ENCODE measurements at places on chromosomes 1 and 21. TPM values are rescaled to one million over a fixed set of nuclear protein-coding genes. Genes with fewer than 3 reads are reported as not detected.

DNA sequence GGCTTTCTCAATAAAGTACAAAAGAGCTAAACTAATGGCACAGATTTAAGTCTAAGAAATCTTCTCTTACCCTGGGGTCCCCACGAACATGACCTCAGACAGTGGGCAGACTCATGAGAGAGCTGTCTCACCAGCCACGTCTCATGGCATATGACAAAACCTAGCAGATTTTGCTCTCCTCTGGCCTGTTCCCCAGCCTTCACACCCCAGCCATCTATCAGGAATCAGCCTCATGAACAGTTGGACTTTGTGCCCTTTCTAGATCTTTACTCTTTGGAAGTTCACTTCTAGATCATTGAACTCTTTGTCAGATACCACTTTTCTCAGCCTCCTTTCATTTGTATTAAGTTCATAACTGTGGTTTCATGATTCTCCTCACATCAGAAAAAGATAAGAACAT, 14.2 kb upstream of the HSD3B1 start:
- DNase-seq, result no peak

GRCh38 chr1:53431244-53431643, 28.0 kb upstream of the DMRTB1 start:
- no peak for DNase-seq

DNA sequence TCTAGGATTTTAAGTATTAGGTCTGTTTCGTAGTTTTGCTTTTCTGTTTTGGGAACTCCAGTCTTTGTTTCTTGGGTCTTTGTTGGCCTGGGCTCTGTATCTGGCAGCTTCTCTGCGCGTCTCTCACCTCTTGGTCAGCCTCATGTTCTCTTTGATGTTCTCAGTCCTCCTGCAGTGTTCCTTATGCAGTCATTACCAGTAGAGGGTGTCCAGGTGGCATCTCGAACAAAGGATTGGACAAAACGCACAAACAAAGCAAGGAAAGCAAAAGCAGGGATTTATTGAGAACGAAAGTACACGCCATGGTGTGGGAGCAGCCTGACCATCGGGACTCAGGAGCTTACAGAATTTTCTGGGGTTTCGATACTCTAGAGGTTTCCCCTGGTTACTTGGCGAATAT, 133.7 kb upstream of the COL6A1 start:
- DNase-seq, result no peak

- DNase-seq, result no peak
Observed at GRCh38 chr1:29238620-29239002, 2.3 kb downstream of the PTPRU start.

DNA sequence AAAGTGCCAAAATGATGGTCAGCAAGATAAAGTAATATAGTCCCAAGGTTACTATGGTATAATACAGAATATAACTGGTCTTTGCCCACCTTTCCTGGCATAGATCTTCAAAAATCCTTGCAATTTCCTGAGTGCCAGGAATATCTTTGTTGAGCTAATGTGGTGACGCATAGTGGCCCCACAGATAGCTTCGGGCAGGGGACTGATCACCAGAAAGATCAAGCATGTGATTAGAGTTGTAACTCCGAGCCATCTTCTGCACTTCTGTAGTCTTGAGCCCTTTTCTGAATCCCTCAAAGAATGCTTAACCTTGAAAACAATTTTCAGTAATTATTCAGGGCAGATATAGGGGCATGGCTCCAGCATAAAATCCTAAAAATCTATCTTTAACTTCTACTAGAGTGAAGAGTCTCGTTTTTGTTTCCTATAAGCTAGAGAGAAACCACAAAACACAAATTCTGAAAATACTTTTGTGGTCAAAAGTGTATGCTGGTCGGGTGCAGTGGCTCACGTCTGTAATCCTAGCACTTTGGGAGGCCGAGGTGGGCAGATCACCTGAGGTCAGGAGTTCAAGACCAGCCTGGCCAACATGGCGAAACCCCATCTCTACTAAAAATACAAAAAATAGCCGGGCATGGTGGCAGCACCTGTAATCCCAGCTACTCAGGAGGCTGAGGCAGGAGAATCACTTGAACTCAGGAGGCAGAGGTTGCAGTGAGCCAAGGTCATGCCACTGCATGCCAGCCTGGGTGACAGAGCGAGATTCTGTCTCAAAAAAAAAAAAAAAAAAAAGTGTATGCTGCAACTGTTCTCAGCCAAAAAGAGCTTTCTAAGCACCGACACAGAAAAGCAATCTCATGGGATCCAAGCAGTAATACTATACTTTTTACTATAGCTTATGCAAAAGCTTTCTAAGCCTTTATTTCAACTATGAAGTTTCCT, 62.8 kb downstream of the NVL start:
- no peak for DNase-seq

DNA sequence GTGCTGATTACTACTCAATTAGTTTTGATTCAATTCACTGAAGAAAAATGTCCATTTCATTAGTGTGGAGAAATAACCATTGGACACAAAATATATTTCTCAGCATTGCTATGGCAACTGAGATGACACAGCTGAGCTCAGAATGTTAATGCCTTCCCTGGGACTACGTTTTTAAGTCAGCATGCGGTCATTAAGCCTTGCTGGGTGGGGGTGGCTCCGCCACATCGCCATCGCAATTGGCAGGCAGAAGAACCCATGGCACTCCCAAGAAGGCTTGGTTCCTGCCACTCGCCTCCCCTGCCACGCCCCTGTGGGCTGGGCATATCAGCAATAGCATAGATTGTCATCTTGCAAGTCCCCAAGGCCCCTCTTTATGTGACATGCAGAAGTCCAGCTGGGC, 256.7 kb upstream of the CAMK1G start:
- DNase-seq, result peak; percentile 9

DNA sequence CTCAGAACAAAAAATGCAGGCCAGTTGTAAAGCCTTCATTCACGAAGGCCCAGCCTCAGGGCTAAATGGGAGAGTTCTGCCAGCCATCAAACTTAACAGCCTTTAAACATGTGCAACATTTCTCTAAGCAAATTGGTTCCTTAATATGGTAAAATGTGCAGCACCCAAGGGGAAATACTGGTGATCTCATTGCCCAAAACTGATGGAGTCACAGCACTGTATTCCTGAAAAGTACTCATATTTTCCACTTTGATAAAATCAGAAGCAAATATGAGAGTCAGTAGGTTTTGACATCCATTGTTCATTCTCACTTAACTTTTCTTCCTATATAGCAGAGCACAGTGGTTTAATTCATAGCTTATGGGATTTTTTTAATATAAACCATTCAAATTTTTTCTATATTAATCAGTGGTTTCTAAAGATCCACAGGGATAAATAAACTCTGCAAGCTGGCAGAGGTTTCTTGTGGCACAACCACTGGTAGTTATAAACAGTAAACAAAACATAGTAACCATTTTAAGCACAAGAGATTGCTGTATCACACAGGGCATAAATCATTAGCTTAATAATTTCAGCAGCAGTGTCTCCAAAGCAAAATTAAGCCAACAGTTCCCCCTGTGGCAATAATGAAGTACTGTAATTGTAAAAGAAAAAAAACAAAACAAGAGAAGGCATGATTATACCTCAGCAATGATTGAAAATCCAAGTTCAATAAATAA, 106.9 kb upstream of the LYPLAL1 start:
- peak; percentile 67 for DNase-seq

DNA sequence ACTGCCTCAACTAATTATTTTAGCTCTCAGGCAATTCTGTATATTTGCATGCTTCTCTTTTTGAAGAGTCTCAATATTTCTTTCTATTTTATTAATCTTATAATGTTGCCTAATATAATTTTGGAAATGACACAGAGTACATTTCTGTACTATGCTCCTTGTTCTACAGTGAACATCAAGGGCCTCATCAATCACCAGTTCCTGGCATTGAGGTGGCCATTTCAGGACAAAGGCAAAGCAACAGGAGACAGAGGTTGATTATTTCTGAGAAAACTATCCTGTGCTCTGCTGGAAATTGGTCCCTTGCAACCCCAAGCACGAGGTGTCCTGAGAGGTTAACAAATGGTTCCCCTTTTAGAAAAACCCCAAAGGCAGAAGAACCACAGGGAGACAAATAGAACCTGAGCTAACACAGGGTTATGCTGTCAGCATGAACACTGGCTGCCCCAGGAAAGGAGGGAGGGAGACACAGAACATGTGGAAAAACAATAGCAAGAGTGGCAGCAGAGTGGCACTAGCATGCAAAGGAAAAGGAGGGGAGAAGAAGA, 63.9 kb upstream of the VAV3 start:
- DNase-seq, result no peak

DNA sequence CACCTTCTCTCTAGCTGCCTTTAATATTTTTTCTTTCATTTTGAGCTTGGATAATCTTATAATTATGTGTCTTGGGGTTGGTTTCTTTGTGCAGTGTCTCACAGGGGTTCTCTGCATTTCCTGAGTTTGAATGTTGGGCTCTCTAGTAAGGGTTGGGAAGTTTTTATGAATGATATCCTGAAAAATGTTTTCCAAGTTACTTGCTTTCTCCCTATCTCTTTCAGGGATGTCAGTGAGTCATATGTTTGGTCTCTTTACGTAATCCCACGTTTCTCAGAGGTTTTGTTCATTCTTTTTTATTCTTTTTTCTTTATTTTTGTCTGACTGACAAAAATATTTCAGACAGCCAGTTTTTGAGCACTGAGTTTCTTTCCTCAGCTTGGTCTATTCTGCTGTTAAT, 55.4 kb upstream of the CCDC190 start:
- peak; percentile 63 for DNase-seq

GRCh38 chr1:32991386-32991785, 26.8 kb upstream of the RNF19B start:
- peak; percentile 55 for DNase-seq

GRCh38 chr1:63073309-63074306, 248.8 kb upstream of the FOXD3 start:
- DNase-seq, result no peak

DNA sequence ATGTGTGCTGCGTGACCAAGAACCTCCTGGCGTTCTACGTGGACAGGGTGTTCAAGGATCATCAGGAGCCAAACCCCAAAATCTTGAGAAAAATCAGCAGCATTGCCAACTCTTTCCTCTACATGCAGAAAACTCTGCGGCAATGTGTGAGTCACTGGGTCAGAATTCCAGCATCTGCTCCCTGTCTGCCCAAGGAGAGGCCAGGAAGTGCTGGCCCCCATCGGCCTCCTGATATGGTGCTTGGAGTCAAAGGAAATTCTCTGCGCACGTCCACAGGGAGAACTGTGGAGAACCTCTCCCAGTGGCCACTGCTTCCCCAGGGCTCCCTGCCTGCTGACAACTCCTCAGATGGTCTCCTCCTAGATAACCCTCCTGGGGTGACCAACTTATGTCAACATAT, 25.6 kb upstream of the IL20 start:
- DNase-seq, result peak; percentile 89

- no peak for DNase-seq
Observed at GRCh38 chr1:61237659-61238358, 155.4 kb downstream of the NFIA start.

DNA sequence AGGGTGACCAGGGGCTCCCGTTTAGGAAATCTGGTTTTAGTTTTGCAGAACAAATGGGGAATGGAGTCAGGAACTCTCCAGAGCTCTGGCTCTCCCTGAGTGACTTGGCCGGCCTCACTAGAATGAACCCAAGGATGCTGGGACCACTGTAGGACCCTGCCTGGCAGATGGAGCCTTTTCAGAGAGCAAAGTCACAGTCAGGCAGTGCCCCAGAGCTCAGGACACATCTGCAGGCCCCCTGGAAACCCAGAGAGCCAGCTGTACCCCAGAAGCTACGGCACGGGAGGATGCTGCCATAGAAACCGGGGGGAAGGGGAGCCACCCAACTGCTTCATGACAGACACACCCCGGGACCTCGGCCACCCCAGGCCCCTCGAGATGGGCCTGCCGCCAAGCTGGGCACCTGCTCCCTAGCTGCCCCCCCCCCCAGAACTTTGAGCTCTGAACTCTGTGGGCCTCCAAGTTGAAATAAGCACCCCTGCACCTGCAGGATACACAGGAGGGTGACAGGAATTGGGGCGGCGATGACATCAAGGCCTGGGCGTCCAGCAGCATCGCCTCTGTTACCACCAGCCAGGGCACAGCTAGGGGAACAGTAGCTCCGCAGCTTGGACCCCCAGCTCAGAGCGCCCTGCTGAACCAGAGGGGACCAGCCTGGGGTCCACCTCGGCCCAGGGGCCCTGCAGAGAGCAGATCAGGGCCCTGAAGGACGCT, 91.8 kb upstream of the VAMP3 start:
- DNase-seq, result no peak

- peak; percentile 60 for DNase-seq
Observed at GRCh38 chr1:239126884-239127283, 259.5 kb upstream of the CHRM3 start.

- DNase-seq, result no peak
Observed at GRCh38 chr1:12069623-12070244, 6.6 kb downstream of the TNFRSF8 start.

DNA sequence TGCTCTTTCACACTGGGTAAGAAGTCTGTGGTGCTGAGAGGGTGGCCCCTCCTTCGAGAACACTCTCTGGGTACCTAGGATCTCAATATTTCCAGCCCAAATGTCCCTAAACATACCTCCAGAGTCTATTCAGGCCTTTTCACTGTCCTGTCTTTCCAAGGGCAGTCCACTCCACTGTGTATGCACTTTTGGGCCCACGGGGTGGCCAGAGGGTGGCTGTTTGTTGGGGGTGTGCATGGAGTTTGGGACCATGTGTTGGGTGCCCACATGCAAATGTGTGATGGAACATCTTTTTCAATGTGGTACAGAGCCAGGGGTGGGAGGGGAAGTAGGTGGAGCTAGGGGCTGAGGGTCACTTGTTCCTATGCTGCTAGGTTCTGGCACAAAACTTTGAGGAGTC, 87.5 kb downstream of the FAM78B start:
- no peak for DNase-seq

- DNase-seq, result peak; percentile 42
Observed at GRCh38 chr21:37240978-37241377, 26.2 kb downstream of the VPS26C start.

- DNase-seq, result no peak
Observed at GRCh38 chr1:3012456-3013291, 8.6 kb upstream of the ACTRT2 start.

GRCh38 chr1:156882543-156882942, 11.0 kb upstream of the PEAR1 start:
- no peak for DNase-seq

GRCh38 chr1:27318136-27318535, 3.8 kb upstream of the TMEM222 start:
- no peak for DNase-seq

GRCh38 chr1:55305735-55306134, 90.6 kb upstream of the USP24 start:
- DNase-seq, result peak; percentile 34

Gene MRPL24
- total RNA-seq, result 86.1 TPM

Gene WNT9A
- 3.5 TPM for total RNA-seq

Gene TRIM58
- not detected for total RNA-seq

Gene SH2D2A
- not detected for total RNA-seq

Gene CLEC20A
- total RNA-seq, result not detected

Gene SKI
- total RNA-seq, result 13.9 TPM

Gene AMPD1
- not detected for total RNA-seq

Gene SMCP
- total RNA-seq, result not detected

Gene PDIK1L
- 2.9 TPM for total RNA-seq

Gene TAGLN2
- total RNA-seq, result 366 TPM
